Fibroblast of skin of left quadriceps (primary cell): ENCODE measurements at places on chromosomes 7 and 10.

DNA sequence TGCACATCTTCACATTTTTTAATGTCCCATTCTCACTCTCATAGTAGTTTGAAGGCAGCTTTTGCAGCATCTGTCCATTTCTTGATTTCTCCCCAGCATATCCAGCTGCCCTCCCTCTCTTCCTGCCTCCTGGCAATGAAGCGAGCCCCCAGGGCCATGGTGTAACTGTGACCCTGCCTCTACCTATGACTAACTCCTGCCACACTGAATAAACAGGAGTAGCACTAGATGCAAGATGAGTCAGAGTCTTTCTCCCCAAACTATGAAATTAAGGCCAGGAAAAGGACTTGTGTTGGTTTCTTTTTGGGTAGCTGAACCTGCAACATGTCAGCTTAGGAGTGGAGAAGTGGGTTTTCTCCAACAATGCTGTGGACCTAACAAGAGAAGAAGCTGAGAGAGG, 329.0 kb downstream of the RNLS start:
- no peak for DNase-seq

DNA sequence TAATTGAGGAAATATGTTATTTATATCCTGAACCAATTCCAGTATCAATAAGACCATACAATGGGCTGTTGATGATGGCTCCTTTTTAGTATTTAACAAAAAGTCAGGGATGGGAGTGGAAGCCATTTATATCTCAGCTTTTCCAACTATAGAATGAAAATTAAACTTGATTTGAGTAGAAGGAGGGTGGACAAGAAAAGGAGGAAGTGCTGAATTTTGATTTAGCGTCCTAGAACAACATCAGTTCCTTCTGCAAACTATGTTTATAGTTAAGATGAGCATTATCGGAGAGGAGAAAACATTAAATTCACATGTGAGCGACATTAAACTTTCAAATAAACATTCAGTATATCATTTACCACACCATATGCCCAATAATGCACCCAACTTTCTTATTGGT, 149.3 kb upstream of the YAE1 start:
- DNase-seq, result no peak

GRCh38 chr10:61643316-61643751, 19.4 kb upstream of the CABCOCO1 start:
- DNase-seq, result no peak

GRCh38 chr7:130345136-130345535, 520 bp downstream of the CPA5 start:
- DNase-seq, result no peak

- no peak for DNase-seq
These were observed 112.9 kb upstream of the GATA3 start for GRCh38 chr10:7941576-7941975.

DNA sequence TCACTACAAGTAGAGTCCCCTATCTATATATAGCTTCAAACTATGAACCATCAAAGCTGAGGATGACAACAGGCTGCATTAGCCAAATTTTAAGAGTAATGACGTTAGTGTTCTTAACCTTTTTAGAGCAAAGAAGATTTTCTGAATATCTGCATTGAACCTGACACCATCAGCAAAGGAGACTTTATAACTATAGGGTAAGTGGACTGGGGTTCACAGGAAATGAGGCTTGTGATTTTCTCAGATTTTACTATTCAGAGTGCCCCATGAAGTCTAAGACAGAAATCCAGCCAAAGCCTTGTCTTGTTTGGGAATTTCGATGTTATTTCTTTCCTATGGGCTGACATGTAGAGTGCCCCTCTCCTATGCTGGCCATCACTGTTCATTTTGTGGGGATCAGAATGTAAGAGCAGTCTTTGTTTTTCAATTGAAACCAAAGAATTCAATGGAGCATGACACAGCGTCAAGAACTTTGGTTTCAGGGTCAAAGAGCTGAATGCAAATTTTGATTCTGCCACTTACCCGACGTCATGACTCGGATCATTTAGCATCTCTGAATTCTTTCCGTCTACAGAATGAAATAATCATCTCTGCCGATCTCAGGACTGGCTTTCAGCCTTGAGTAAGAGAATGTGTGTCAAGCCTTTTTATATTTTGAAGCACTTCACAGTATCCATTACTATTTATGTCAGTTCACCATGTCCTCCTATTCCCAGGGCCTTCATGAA, 52.7 kb downstream of the DENND11 start:
- no peak for DNase-seq

DNA sequence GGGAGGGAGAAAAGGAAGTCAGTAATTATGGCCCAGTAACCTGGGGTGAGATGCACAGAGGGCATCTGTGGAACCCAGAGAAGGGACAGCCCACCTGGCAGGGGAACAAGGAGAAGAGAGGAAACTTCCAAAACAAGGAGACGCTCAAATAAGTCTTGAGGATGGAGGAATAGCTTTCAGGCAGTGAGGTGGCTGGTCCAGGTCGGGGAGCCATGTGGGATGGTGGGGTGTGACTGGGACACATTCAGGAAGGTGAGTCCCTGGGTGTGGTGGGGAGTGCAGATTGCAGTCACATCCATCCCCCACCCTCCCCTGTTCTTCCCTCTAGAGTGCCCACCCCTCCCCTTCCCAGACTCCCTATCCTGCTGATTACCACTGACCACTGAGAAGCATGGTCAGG, 175.4 kb downstream of the GRID1 start:
- no peak for DNase-seq

DNA sequence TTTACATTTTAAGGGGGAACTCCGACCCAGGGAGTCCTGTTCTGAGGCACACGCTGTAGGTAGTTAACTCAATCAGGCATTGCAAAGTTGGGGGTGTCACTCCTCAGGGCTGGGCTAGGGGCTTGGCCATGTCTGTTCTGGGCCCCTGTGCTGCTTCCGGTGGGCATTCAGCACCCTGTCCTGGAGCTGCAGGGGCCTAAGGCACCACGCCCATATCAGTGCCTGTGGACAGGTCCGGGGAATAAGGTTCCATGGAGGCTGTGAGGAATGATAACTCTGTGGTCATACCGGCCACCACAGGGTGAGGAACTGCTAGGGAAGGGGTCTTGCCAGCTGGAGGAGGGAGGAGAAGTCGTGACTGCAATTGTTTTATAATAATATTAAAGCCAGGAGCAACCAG, 539.1 kb upstream of the FOXK1 start:
- no peak for DNase-seq

DNA sequence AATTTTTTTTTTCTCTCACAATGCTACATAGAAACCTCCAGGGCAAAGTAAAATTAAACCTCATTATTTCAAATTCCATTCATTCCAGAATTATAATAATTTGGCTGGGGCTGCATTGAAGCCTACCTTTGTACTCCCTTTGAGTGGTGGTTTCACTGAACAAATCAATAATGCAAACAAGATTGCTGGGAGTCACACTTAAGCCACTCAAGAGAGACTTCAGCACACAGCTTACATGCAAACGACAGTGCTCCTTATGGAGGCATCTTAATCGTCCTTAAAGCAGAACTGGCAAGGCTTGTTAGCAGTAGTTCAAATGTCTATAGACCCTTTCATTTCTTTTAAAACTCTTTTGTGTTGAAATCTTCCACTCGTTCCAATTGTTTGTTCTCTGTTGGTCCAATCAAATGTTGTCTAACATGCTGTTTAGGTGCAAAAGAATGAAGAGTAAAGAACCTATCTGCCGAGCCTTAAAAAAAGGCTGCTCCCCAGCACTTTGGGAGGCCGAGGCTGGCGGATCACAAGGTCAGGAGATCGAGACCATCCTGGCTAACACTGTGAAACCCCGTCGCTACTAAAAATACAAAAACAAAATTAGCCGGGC, 294.9 kb downstream of the FGFR2 start:
- no peak for DNase-seq

DNA sequence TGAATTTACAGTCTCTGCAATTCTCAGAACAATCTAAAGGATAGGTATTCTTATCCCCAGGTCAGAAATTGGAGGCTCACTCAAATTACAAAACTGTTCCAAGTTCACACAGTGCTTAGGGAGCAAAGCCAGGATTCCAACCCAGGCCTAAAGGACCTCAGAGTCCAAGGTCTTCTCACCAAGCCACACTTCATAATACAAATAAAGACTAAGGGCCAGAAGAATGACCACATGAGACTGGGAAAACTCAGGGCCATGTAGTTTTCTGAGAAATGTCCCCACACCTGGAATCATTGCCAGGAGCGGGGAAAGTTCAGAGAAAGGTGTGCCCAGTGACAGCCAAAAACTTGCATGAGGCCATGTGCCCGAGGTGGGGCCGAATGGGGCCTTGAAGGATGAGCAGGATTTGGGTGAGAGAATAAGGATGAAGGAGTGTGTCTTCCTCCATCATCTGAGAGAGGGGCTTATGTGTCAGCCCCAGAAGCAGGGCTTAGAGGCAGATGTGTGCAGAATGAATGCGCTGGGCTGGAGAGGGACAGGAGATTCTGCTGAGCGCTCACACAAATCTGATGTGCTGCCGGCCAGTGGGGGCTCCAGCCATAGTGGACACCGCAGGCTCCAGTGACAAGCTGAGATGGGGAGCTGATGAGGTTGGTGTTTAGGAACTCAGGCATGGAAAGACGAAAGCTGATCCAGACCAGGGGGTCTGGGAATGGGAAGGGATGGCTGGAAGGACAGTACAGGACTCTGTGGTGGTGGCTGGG, 35.9 kb downstream of the BLNK start:
- DNase-seq, result no peak

- DNase-seq, result no peak
These were observed 57.5 kb upstream of the SP4 start for GRCh38 chr7:21370283-21370982.

DNA sequence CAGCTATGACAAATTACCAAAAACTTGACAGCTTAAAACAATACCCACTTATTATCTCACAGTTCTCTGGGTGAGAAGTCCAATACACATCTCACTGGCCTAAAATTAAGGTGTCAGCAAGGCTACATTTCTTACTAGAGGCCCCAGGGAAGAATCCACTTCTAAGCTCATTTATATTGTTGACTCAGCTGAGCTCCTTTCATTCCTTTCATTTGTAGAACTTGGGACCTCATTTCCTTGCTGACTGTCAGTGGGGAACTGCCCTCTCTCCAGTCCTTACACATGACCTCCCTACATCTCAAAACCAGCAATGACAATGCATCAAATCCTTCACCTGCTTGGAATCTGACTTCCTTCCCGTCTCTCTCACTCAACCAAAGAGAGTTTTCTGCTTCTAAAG, 240.3 kb downstream of the IPMK start:
- DNase-seq, result no peak

DNA sequence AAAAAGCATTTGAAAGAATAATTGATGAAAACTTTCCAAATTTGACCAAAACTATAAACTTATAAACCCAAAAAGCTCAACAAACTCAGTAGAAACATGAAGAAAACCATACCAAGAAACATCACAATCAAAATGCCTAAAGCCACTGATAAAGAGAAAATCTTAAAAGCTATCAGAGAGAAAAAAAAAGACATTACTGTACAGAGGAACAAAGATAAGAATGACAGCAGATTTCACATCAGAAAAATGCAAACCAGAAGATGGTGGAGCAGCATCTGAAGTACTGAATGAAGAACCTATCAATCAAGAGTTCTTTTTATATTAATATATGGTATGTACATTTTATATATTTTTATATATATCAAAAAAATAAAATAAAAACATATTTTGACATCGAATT, 2.4 kb upstream of the GPAM start:
- DNase-seq, result no peak

DNA sequence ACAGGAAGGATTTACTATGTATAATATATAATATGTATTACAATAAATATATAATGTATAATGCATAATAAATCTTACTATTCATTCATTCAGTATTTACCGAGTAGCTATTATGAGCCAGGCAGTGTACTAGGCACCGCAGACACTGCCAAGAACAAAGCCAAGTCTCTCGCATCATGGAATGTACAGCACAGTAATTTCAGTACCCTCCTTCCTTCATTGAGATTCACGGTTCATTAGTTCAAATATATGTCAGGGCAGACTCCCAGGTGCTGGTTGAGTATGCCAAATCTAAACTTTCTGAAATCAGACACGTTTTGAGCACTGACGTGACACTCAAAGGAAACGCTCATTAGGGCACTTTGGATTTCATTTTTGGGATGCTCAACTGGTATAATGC, 9.1 kb downstream of the USP6NL start:
- DNase-seq, result no peak

DNA sequence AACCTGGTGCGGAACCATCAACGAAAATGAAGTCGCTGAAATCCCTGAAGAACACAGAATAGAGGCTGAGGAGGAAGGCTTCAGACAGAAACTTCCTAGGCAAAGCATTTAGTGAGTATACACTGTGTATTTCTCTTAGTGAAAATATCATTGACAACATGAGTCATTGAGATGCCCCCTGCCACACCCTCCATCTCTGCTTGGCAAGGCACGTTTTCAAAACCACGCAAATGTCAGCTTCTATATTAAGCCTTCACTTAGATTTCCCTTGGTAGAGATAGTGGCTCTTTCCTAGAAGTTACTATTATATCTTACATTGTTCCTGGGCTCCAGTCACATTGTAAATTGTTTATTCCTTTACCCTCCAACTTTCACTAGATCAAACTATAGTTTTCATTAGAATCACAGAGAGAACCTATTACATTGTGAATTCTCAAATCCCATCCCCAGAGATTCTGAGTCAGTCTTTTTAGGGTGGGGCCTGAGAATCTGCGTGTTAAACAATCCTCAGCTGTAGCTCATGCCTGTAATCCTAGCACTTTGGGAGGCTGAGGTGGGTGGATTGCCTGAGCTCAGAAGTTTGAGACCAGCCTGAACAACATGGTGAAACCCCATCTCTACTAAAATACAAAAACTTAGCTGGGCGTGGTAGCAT, 4.6 kb upstream of the SKAP2 start:
- DNase-seq, result no peak
